Renal pelvis (tissue), 12 donors: ENCODE measurements at places on chromosomes 2 and 18. TPM values are rescaled to one million over a fixed set of nuclear protein-coding genes. Genes with fewer than 3 reads are reported as not detected.
A peak's percentile ranks its signal among the peaks of the same experiment; 100 is the strongest.

GRCh38 chr2:24313744-24314632, 46.3 kb downstream of the ITSN2 start:
- no peak for DNase-seq

GRCh38 chr2:173434762-173435569, 80.3 kb downstream of the CDCA7 start:
- no peak for DNase-seq

Gene ITPRIPL1
- 4.5 TPM for polyA plus RNA-seq

DNA sequence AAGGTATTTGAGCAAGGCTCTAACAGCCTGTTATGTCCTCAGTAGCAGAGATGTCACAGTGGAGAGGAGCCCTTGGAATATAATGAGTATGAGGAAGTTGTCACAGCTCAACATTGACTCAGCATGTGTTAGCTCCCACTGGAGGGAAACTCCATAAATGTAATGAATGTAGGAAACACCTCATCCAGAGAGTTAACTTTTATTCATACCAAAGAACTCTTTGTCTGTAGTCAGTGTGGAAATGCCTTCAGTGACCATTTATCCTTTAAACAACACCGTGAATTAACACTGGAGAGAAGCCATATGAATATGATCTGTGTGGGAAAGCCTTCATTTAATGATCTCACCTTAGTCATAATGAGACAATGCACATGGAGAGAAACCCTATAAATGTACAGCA, 59.7 kb downstream of the CYP1B1 start:
- DNase-seq = no peak

- no peak for DNase-seq
Measured at GRCh38 chr2:54708584-54709335, 14.7 kb upstream of the EML6 start.

DNA sequence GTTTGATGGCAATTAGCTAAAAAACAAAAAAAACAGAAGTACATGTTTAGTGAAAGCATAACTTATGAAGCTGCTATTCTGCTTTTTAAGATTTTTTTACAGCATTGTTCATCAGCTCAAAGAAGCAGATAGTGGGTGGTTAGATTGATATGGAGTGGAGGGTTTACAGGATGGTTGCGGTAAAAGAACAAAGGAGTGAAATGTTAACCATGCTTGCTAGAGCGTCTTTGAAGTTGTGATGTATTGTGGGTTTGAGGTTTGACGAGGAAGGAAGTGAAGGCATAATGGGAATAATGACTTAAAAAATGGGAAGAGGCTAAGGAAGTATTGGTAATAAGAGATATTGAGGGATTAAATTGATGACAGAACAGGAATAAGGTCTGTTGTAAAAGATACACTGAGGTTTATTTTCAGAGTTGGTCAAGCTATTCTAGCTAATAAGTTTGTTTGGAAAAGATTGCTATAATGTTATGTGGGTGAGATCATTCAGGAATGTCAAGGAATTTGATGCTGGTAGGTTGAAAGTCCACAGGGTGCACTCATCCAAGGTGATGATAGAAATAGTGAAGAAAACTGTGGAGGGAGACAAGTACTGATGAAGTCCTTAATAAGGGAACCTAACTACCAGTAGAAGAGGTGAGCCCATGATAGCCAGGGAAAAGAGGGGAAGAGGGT, 14.6 kb downstream of the SPOPL start:
- DNase-seq = peak; percentile 7

DNA sequence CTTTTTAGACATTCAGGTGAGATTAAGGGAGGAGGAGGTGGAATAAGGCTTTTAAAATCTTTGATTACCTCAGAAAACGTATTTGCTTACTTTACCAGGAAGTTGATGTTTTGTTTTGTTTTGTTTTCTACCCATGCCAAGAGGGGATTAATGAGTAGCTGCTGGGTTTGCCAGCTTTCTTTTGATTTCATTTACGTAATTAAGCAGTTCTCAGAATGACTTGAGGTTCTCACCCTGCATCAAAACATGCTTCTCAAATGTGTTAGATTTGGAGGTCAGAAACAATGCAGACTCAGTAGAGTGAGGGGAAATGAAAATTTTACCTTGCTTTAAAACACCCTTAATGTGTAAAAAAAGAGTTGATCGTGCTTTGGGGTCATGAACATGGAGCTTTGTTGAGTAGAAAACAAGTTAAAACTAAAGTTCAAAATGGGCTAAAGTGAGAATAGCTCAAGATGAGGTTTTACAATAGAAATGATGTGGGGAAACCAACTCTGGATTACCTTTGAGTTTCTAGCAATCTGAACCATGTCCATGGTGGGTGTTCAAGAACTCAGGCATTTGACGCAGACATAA, 217.1 kb upstream of the EPAS1 start:
- no peak for DNase-seq

DNA sequence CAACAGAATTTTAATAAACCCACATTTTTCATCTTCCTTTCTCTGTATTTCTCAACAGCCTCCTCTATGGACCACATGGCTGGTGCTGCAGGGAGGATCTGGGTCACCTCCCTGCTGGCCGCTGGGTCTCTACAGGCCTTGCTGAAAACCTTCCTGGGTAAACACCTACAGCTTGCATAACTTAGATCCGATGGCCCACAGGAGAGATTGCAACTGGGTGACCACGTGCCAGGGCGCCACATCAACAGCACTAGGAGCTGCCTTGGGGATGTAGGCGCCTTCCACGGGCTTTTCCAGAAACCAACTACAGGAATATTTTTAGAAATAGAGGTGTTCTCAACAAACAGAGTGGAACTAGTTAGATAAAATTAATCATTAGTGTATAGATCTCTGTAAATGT, 19.4 kb downstream of the TMEM18 start:
- DNase-seq = no peak

GRCh38 chr2:21052044-21052443, 8.2 kb upstream of the APOB start:
- no peak for DNase-seq

Gene SPAST
- polyA plus RNA-seq = 25.2 TPM

GRCh38 chr18:63158012-63158631, 161.4 kb downstream of the BCL2 start:
- no peak for DNase-seq

- no peak for DNase-seq
Measured at GRCh38 chr2:24354957-24355356, 5.4 kb downstream of the ITSN2 start.

- DNase-seq = no peak
Measured at GRCh38 chr2:143434445-143434844, 305.2 kb downstream of the ARHGAP15 start.

Gene KCNS3
- polyA plus RNA-seq = 6.5 TPM

GRCh38 chr2:197035002-197035401, 108.5 kb upstream of the PGAP1 start:
- no peak for DNase-seq

GRCh38 chr2:62197011-62197924, 1.4 kb downstream of the B3GNT2 start:
- no peak for DNase-seq

GRCh38 chr18:50126471-50126870, 68.5 kb downstream of the MYO5B start:
- DNase-seq = no peak

Gene ANKRD30BL
- 0.78 TPM for polyA plus RNA-seq

- no peak for DNase-seq
Measured at GRCh38 chr2:37635504-37636380, 35.7 kb downstream of the CDC42EP3 start.

- DNase-seq = no peak
Measured at GRCh38 chr2:147327613-147328012, 517.2 kb upstream of the ACVR2A start.

DNA sequence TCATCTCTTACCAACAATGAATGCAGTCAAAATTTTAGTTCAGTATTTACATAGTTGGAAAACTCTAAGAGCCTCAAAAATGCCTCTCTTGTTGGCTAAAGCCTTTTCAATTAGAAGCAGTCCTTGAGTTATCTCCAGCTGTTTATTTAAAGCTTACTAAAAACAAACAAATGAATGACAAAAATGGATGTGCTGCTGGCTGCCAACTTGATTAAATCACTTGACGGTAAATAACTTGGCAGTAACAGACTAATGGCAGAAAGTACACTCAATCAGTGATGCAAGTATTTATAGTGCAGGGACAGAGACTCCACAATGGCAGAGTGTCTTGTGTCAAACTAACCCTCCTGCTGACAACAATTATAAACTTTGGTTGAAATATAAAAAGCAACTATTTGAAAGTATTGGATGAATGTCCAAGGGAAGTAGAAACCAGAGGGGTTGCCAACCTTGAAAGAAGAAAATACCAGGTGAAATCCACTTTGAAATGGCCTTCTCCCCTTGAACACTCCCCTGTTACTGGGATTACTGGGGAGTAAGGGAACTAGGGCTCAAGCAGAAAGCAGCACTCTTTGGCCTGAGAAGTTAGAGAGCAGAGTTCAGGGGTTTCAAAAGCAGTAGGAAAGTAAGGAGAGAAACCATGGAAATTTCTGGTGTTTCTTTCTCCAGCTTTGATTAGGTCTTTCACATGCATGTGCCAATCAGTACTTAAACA, 245.2 kb upstream of the SPHKAP start:
- DNase-seq = no peak

GRCh38 chr18:77162580-77162979, 30.0 kb upstream of the MBP start:
- no peak for DNase-seq

Gene C2orf80
- polyA plus RNA-seq = 0.96 TPM

Gene CRYGD
- not detected for polyA plus RNA-seq

DNA sequence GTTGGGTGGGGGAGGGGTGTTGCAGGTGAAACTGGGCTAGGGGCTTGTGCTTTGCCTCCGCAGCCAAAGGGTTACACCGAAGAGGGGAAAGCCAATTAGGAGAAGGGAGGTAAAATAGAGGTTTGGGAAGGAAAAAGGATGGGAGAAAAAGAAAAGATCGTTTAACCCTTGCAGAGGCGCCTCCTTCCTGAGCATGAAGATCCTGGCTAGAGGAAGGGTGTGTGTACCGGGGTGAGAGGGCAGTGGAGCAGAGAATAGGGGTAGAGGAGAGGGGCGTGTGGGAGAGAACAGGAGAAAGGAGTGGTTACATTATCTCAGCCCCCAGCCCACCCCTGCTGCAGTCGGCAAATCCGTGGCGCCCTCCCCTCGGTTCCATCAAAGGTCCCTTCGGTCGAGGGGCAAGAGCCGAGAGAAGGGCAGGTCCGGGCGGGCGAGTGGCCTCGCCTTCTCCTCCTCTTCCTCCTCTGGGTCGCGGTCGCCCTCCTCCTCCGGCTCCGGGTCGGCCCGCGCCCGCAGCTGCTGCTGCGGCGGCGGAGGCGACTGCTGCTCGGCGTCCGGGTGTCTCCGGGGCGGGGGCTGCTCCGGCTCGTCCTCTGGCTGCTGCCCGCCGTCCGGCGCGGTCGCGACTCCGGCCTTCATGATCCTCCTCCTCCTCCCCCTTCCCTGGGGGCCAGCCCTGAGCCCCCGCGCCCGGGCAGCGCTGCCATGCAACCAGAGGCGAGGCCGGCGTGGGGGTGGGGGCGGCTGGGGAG, 1.1 kb downstream of the MARCHF4 start:
- no peak for DNase-seq

Gene LYG1
- 3.0 TPM for polyA plus RNA-seq

DNA sequence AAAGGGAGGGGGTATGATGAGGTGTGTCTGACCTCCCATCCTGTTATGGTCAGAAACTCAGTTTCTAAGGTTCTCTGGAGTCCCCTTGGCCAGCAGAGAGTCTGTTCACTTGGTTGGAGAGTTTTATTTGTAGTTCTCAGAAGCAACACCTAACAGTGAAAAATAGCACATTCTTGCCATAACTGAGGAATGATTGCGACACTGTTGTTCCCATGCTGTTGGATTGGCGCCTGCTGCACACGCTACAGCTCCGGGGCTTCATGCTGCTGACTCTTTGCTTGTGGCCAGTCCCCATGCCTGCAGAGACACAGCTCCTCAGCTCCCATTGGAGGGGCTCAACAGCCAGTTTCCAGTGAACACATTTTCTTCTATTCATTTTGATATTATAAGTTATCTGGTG, 42.1 kb downstream of the TPGS2 start:
- no peak for DNase-seq

Gene CPSF3
- 53.6 TPM for polyA plus RNA-seq

DNA sequence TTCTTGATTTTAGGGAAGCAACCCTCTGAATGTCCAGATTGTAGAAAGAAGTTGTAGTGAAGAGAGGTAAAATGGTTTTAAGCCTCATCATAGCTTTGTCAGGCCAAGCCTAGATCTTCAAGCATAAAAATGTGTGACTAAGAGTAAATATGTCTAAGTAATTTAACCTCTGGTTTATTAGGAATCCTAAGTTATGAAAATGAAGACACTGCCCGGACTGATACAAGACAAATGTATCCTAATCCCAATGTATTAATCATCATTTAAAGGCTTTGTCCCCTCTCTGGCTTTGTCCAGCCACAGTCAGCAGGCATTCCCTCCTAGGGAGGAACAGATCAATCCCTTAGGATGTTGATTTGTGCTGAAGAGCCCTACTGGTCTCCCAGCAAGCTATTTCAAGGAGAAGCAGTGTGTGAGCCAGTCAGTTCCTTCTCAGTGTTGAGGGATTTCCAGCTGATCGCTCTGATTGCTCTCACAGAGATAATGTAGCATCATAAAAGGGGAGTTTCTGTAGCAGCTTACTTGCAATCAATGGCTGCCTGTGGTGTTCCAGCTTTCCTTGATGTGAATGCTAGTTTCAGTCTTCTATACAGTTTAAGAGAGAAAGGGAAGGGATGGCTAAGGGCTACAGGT, 796.1 kb downstream of the EPHA4 start:
- no peak for DNase-seq

- DNase-seq = no peak
Measured at GRCh38 chr2:207810200-207810788, 40.6 kb upstream of the FZD5 start.

Gene MARCHF7
- polyA plus RNA-seq = 133 TPM

- no peak for DNase-seq
Measured at GRCh38 chr2:16763493-16763899, 97.9 kb upstream of the CYRIA start.

Gene CUL3
- 102 TPM for polyA plus RNA-seq

Gene COL3A1
- 906 TPM for polyA plus RNA-seq

DNA sequence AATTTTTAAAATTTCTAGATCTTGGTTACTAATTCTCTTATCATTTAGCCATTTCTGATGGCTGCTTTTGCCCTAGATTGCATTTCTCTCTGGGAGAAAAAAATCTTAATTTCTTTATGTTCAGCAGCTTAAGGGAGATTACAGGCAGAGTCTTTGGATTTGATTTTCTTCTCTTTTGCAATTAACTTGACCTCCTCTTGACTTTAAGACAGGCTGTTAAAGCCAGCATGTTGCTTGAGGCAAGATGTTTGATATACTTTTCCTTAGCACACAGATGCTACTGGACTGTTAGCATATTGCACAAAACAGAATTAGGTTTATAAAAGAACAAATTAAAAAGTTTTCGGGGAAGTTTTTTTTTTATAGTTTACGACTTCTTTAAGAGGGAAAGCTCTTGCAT, 50.0 kb downstream of the XRCC5 start:
- no peak for DNase-seq
